ENCODE measurements at places on chromosomes 4 and X.

DNA sequence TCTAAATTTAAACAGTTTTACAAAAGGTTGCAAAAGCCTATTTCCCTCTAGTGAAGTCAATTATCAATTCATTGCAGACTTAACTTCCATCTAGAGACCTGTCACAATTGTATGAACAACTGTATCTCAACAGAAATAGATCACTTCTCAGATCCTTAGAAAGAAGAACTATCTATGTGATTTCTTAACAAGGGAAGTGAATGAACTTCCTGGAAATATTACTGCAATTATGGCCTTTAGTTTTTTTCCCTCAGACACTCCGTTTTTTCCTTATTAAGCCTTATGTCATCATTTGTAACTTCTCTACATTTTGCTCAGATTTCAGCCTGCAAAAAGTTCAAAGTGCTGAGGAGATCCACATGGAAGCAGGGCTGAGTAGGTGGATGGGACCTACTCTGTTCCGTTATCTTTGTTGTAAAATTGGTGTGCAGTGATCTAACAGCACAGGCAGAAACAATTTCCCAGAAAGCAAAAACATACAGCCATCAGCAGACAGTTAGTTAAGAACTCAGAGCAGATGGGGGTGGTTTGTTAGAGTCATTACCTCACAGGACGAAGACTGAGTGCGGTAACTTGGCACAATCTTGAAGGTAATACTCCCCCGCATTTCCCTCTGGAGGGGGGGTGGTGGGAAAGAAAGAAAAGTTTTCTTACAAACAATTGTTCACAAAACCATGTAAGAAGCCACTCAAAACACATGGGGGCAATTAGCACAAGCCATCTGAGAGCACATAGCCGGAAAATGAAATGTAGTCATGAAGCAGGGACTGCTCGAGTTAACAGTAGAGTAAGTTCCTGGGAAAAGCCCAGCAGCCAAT, 112.3 kb downstream of the NYX start:
- no peak for DNase-seq

- peak; percentile 78 for DNase-seq
Observed at GRCh38 chr4:55395529-55396307, at the start of gene TMEM165. Gene TMEM165, plus strand, starts transcription at chr4:55395957. Its CDS starts 233 bp downstream, at chr4:55396190.

DNA sequence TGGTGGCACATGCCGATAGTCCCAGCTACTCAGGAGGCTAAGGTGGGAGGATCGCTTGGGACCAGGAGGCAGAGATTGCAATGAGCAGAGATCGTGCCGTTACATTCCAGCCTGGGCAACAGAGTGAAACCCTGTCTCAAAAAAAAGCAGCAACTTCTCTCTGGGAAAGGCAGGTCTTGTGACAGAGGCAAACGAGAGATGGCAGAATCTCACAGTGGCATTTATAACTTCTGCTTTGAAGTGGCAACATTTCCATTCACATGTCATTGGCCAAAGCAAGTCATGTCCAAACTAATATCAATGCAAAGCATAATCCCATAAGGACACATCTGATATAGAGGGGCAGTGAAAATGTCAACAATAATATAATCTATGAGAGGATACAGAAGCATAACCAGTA, 79.8 kb downstream of the PPEF2 start:
- no peak for DNase-seq

DNA sequence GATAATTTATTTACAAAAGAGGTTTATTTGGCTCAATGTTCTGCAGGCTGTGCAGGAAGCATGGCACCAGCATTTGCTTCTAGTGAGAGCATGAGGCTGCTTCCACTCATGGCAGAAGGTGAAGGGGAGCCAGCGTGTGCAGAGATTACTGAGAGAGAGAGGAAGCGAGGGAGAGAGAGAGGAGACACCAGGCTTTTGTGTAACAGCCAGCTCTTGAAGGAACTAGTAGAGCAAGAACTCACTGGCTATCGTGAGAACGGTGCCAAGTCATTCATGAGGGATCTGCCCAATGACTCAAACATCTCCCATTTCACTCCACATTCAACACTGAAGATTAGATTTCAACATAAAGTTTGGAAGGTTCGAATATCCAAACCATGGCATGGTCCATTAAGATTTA, 12.7 kb downstream of the GUCY1A1 start:
- DNase-seq: no peak

- no peak for DNase-seq
Observed at GRCh38 chr4:152535360-152535902, 461 bp downstream of the FBXW7 start.

DNA sequence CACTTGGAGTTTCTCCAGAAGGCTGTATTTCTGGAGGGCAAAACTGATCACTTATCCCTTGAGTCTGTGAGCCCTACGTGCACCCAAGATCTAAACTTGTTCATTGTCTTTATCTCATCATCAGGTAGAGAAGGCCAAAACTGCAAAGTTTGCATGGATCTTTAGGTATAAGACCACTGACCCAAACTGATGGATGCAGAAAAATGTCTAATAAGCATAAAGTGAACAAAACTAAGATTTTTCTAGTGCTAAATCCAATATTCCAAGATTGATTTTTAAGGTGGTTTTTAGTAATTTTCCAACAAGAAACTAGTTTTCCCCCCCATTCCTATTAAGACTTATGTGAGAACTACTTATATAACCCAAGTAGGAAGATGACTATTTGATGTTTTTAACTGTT, 2.0 kb downstream of the TMSB15A start:
- no peak for DNase-seq

DNA sequence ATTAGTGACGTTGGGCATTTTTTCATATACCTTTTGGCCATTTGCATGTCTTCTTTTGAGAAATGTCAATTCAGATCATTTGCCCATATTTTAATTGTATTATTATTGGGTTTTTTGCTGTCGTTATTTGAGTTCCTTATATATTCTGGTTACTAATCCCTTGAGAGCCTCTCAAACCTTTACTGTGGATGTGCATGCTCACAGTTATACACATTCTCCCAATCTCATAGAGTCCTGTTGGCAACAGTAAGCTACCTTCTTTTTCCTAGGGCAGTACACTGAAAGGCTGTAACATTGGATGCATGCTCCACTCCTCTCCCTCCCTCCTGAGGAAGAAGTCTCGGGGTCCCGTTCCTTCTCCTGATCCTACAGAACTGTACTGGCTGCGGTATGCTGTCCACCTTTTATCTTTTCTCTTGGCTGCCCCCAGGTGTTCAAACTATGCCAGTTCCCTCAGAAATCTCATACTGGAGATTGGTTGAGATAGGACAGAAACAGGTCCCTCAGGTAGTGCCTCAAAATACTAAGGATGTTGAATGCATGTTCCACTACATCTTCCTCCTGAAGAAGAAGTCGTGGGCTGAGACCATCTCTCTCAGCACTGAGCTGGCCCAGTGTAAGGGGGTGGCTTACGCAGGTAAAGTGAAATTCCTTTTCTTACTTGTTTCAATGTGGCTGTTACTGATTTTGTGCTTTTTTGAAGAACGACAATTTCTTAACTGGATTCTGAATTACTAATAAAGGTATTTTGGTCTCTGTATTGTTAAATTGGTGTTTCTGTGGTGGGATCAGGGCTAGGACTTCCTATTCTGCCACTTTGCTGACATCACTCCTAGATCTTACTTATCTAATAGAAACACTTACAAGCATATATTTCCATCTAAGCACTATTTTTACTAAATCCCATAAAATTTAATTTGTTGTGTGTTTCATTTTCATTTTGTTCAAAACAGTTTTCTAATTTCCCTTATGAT, 145.4 kb upstream of the HUWE1 start:
- peak; percentile 1 for DNase-seq

DNA sequence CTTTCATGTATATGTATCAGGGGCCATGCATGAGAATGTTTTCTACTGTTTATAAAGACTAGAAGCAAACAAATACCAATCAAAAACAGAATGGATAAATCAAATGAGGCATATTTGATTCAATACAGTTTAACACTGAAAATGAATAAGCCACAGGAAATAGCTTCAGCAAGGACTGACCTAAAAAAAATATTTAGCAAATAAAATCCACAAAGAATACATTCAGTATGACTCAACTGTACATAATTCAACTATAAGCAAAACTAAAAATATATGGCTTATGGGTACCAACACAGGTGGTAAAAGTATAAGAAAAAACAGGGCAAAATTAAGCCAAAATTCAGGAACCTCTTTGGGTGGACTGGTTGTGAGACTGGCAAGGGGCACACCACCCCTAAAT, 112.9 kb downstream of the KCNIP4 start:
- no peak for DNase-seq

- DNase-seq: no peak
Observed at GRCh38 chr4:76898949-76899645, 1.2 kb upstream of the SOWAHB start.

DNA sequence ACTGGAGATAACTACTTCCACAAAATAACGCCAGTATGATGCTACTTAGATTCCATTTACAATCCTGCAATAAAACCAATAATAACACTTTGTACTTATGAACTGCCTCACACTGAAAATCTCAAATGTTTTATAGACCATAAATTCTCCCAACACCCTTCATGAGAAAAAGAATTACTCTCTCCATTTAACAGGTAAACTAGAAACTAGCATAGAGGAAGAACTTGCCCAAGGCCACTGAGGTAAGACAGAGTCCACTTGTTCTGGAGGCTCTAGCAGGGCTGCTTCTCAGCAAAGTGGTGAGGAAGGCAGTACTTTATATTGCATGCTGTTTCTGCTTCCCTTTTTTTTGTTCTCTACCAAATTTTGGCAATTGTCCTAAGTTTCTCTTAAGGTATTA, 11.5 kb upstream of the BMP3 start:
- no peak for DNase-seq

DNA sequence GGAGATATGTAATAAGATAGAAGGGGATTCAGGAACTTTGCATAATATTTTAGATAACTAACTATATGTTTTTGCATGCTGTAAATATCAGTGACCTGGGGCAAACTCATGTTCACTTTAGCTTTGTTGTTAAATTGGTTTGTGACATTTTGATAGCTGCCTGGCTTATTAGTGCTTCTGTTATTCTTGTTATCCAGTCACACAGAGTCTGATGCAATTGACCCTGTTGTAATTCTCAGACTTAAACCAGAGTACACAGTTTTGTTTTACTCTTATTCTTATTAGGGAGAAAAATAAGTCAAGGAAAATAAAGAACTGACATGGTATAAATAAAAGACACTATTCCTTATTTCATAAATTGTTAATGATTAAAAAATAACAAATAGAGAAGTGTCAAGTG, 516.7 kb upstream of the SLIT2 start:
- no peak for DNase-seq

DNA sequence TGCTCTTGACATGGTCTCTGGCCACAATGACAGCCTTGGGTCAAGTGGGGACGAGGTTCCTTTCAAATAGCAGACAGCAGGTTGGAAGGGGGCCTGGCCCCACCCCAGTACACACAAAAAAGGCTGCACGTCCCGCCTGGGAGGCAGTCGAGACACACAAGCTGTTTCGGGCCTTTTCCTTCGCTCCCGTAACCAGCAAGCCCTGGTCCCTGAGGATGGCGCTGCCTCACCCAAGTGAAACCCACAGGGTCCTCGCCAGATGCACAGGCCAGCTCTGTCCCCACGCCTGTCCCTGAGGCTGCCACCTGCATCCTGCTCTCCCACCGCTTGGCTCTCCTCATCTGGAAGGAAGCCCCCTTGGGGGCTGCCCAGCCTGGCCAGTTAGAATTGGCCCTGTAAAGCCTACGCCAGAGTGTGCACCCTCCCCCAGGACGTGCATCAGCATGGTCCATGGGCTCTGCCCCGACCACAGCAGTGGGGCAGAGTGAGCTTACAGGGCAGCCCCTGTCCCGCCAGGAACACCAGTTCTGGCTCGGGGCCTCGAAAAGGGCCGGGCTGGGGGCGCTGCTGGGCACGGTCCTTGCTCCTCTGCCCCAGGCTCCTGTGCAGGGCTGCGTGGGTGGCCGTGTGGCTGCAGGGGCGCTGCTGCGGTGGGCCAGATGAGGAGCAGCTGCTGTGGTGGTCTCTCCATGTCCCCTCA, 2.0 kb downstream of the CPLX1 start:
- no peak for DNase-seq

DNA sequence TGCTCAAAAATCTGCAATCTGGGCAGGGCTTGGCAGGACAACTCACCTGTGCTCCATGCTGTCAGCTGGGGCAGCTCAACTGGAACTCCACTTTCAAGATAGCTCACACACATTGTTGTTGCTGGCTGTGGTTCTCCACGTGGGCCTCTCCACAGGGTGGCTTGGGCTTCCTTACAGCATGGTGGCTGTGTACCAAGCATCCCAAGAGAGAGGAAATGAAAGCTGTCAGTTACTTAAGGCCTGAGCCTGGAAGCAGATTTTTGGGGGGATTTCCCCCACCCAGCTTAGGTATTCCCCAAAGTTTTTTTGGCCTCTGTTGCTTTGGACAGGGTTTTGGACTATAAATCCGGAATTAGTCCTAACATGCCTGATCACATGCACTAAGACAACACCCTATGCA, 81.0 kb downstream of the BCOR start:
- DNase-seq: no peak

DNA sequence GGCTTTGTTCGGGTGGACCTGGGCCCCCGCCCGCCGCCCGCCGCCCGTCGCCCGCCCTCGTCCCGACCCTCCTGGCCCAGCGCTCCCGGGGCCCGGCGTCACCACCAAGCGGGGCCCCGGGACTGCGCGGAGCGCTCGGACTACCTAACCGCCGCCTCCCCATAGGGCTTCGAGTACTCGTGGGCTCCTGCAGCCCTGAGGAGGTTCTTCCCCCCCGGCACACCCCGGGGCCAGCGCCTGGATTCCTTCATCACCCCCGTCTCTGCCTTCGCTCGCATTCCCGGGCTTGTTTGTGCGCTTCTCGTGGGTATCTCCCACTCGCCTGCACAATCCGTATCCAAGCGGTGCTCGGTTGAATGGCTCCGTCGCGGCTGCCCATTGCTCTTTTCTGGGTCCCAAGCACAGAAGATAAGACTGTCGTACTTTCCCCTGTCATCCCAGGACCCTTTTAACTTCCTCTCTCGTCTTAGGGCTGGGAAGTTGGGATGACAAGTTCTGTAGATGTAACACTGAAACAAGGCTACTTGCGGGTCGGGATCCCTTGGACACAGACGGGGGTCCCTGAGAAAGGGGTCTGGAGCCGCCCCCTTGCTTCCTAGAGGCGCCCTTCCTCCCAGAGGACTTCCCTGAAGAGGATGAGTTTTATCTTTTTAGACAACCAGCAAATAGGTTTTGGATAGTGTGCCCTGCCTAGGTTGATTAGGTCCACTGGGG, 565 bp downstream of the MOB1B start:
- no peak for DNase-seq

- no peak for DNase-seq
Observed at GRCh38 chr4:54004463-54004862, 59.9 kb downstream of the CHIC2 start.

DNA sequence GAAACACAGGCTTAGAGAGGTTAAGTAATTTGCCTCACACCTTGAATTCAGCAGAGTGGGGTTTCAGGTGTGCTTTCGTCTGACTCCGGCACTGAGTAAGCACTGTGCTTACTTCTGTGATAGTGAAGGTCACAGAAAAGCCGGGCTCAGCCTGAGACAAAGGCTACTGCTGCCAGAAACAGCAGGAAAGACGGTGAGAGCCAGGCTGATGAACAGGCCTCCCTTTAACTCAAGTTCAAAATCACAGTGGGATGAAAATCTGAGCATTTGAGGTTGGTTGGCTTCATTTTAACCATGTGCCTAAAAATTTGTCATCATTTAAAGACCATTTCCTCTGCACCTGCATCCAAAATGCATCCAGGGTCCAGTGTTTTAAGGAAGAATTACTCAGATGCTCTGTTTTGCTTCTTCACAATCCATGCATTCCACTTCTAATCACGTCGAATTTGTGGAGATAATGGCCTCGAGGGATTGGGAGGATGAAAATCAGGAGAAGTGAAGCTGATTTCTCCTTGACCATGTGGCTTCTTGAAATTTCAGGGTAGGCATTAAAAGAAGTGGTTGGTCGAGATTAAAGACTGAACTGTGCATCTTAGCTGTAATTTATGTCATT, 121.2 kb upstream of the LNX1 start:
- DNase-seq: no peak

GRCh38 chr4:125244848-125245450, 69.8 kb upstream of the FAT4 start:
- DNase-seq: no peak

Measured in activated CD4-positive, CD25-positive, alpha-beta regulatory T cell treated with anti-CD3 and anti-CD28 coated beads, Interleukin-2, amount 50 U/mL, for 16 hours (primary cell).